NCI-H446 treated with DMSO at 0.1 percent for 48 hours (cell line): ENCODE measurements at places on chromosomes 7 and 10.

DNA sequence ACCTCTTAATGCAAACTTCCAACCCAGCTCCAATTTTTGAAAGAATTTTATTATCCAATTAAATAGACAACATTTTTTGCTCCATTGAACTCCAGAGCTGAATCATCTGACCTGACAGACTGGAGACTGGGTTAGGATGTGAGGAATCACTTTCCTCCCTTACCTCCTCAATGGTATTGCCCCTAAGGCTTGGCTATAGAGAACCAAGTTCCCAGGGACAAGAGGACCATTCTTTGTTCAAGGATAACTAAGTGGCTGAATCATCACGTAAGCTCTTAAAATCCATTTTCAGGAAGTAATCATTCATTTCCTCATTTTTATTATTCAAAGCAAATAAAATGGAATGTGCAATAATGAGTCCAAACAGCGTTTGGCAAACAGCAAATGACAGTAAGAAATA lies 335.1 kb downstream of the GATA3 start:
- DNase-seq, result no peak

- no peak for DNase-seq
Measured at GRCh38 chr7:133702960-133703359, 424.2 kb upstream of the LRGUK start.

GRCh38 chr10:69268761-69269416 lies 9.4 kb upstream of the HK1 start:
- no peak for DNase-seq

GRCh38 chr7:23598296-23598695 lies 1.1 kb downstream of the CCDC126 start:
- DNase-seq, result no peak

- DNase-seq, result no peak
Measured at GRCh38 chr7:98251231-98251600, 816 bp downstream of the TECPR1 start.

- no peak for DNase-seq
Measured at GRCh38 chr10:118107040-118107439, 60.3 kb upstream of the RAB11FIP2 start.

DNA sequence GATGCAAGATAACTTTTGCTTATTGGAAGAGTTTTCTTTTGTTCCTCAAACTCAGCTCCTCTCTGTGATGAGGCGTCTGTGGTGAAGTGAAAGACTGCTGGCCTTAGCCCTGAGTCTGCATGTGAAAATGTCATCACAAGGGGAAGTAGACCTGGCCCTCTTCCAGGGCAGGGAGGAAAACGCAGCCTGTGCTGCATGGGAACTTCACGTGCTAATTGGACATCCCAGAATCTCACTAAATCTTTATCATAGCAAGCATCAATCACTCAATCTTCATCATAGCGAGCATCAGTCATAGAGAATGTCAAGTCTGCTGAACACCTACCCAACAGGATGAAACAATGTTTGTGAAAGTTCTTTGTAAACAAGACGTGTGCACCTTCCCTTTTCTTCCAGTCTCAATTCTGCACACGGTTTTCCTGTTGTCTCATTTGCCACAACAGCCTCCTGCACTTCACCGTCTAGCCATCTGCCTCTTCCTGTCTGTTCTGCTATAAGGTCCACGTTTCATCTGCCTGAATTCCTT lies 314.6 kb downstream of the FRMD4A start:
- no peak for DNase-seq

DNA sequence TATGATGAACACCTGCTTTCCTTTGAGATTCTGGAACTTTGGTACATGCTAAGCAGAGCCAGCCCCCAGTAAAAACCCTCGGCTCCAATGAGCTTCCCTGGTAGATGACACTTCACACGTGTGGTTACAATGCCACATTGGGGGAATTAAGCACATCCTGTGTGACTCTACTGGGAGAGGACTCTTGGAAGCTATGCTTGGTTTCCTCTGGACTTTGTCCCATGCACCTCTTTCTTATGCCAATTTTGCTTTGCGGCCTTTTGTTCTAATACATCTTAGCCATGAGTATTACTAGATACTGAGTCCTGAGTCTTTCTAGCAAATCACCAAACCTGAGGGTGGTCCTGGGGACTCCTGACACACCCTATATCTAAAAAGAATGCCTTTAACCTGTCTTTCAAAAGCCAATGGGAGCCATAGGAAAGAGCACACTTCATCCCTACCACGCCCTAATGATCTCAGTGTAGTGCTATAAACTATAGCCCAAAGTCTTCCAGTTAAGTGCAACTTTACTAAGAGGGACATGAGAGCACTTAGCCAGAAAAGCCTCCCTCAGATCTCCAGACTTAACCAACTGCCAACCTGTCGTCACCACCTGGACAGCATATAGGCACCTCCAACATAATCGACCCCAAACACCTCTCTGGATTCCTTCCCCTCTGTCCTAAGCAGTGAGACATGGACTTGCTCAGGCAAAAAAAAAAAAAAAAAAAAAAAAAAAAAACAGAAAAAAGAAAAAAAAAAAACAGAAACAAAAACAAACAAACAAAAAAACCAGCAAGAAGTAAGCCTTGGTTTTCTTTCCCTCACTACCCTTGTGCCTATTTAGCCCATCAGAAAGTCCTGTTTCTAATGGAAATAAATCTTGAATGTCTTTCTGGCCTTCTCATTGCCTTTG lies 37.4 kb downstream of the CCDC6 start:
- DNase-seq, result no peak

DNA sequence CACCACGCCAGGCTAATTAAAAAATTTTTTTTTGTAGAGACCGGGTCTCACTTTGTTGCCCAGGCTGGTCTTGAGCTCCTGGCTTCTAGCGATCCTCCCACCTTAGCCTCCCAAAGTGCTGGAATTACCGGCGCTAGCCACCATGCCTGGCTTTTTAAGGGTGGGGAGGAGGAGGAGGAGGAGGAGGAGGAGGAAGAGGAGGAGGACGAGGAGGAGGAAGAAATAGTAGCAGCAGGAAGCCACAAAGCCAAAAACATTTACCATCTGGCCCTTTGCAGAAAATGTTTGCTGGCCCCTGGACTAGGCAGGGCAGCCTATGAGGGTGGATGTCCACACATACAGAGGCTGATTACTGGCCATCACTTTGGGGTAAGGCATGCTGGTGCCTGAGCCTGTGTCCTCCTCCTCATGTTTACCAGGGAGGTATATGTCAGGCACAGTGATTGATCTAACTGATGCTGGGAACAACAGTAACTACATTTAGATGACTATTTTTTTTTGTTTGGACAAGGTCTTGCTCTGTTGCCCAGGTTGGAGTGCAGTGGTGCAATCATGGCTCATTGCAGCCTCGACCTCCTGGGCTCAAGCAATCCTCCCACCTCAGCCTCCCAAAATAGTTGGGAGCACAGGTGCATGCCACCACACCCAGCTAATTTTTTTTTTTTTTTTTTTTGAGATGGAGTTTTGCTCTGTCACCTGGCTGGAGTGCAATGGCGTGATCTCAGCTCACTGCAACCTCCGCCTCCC lies 122.1 kb downstream of the HIP1 start:
- DNase-seq, result no peak

GRCh38 chr10:127979566-127979965 lies 72.7 kb downstream of the PTPRE start:
- DNase-seq, result no peak
